ENCODE measurements at places on chromosomes 3 and 15.

- DNase-seq, result peak; percentile 49
Observed at GRCh38 chr3:46693038-46693891, at the start of gene ALS2CL. Gene ALS2CL (minus strand): TSS chr3:46693679. CDS start chr3:46689440, 4,239 bp downstream.

DNA sequence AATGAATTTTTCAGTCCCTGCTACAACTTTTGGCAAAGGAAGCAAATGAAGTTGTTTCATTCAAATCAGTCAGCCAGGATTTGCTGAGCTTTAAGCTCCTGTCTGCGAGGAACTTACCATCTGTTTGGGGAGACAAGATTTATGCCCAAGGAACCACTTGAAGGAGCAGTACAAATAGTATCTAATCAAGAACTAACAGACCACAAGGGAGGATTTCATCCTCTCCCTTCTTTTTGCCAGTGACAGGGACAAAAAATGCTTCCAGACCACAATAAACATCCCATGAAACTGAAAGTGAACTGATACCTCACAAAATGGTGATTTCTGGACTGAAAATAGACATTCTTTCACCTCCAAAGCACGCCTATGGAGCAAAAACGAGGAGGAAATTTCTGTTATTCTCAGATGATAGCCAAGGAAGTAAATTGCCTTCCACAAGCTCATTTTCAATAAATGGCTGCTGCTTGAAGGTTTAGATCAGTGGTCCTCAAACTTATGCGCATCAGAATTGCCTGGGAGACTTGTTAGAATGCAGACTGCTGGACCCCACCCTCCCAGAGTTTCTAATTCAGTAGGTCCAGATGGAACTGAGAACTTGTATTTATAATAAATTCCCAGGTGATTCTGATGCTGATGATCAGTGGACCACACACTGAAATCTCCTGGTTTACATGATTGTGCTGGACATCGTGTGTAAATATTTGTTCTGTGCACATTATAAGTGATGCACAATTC, 202.4 kb upstream of the GADL1 start:
- DNase-seq, result no peak

GRCh38 chr3:126522363-126522788, 1.6 kb upstream of the CHST13 start:
- DNase-seq, result peak; percentile 25

GRCh38 chr3:158103081-158103886, 2.9 kb downstream of the SHOX2 start:
- DNase-seq, result no peak

Measured in stimulated activated CD4-positive, alpha-beta T cell treated with anti-CD3 and anti-CD28 coated beads, Interleukin-4, amount 100 ng/mL, for 48 hours (primary cell).